ENCODE measurements at places on chromosomes 3 and 15.
A peak's percentile ranks its signal among the peaks of the same experiment; 100 is the strongest.

DNA sequence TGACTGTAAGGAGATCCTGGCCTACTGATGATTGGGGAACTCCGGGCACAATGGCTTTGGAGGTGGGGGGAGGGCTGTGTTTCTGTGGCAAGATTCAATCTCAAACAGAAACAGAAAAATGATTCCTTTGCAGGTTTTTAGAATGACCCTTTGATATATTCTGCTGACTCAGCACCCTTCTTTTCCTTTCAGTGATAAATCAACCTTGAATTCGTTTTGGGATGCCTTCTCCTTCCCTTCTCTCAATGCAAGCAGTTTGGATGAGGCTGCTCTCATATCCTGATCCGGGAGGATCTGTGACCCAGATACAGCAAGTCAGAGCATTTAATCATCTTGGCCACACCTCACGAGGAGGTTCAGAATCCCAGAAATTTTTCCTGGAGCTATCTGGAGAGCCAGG is 156.1 kb upstream of the PRICKLE2 start:
- no peak for DNase-seq

GRCh38 chr15:64324165-64324877 is 31.7 kb downstream of the CSNK1G1 start:
- no peak for DNase-seq

GRCh38 chr3:13484851-13485590 is 4.9 kb downstream of the HDAC11 start:
- DNase-seq = no peak

DNA sequence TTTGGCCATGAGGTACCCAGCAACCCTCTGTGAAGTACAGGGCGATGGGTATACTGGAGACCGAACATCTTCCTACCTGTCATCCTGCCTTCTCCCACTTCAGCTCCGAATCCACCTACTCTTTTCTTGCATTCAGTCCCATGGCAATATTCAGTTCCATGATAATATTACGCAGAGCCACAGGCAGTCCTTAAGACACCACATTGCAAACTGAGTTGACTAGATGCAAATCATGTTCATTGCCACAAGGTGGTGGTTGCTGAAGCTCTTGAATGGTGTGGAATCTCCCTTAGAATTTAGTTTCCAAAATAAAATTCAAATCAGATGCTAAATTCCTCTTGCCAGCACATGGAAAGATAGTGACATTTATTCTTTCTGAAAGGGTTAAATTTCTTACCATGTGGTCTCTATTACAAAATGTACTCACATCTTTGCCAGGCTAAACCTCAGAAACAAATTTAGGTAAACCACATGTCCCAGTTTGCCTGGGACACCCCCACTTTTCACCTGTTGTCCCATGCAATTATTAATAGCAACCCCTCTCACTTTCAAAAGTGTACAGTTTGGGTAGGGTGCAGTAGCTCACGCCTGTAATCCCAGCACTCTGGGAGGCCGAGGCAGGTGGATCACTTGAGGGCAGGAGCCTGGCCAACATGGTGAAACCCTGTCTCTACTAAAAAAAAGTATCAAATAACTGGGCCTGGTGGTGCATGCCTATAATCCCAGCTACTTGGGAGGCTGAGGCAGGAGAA is 1.7 kb upstream of the NME9 start:
- no peak for DNase-seq

DNA sequence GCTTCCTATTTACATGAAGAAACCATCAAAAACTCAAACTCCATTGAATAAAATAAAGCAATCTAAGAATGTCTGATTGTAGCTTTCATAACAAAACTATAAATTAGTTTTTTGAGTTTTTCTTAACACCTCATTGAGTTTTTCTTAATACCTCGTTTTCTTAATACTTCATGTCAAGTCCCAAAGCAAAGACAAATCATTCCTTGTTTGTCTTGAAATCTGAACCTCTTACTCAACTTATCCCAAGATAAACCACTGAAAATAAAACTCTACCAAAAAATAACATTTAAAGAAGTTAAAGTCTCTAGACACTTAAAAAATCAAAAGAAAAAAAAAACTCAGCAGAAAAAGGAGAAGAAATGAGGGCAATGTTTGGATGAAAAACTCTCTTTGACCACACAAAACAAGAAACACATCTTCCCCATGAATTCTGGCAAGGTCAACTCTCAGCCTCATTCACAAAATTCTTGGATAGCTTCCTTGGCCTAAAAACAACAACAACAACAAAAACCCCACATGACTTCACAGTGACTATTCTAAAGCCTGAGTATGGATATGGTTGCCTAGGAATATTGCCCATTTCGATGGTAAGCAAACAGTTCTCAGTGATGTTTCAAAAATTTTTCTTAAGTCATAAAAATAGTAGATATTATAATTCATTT is 38.2 kb downstream of the TMCC1 start:
- DNase-seq = no peak

- DNase-seq = no peak
Observed at GRCh38 chr3:54223063-54223462, 100.7 kb downstream of the CACNA2D3 start.

GRCh38 chr3:143697975-143698374 is 150.3 kb downstream of the SLC9A9 start:
- no peak for DNase-seq

DNA sequence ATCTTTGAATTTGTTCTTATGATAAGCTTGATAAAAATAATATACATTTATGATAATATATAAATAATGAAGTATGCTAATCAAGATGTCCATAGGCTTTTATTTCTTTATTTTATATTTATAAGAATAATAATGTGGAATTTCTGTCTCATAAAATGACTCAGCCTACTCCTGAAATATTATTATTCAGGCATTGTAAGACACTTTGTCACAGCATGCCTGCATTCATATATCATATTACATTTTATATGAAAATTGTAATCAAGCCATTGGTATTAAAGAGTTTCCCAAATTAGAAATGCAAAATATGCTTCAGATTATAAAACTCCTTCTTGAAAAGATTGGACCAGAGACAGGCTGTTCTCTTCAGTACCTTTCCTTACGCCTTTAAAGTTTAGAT is 1303.7 kb upstream of the CADM2 start:
- no peak for DNase-seq

- DNase-seq = peak; percentile 80
Observed at GRCh38 chr15:72685925-72686794, at the start of the genes BBS4 and HIGD2B. BBS4 (plus strand) TSS chr15:72686207; CDS start chr15:72686228, 21 bp downstream. HIGD2B (minus strand) TSS chr15:72686182; CDS start chr15:72676374, 9,808 bp downstream.

DNA sequence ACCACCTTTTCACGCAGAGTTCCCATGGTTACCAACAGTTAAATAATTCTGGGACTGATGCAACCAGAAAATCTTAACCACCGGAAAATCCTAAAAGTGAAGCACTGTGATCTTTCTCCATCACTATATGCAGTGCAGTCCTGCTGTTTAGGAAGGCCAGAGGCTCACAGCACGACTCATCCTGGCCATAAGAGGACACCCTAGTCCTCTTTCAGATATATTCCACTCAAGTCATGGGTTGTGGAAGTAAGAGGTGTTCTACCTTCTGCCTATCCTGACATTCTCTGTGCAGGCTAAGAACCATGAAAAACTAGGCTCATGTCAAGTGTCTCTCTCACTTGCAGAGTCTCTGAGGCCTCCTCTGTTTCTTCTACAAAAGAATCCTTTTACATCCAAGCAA is 67.2 kb downstream of the DHX30 start:
- no peak for DNase-seq

- DNase-seq = no peak
Observed at GRCh38 chr3:175057401-175057800, 198.3 kb downstream of the NAALADL2 start.

- no peak for DNase-seq
Observed at GRCh38 chr15:67030036-67030762, 35.2 kb upstream of the SMAD3 start.

GRCh38 chr15:101504373-101504772 is 14.9 kb upstream of the PCSK6 start:
- DNase-seq = no peak

DNA sequence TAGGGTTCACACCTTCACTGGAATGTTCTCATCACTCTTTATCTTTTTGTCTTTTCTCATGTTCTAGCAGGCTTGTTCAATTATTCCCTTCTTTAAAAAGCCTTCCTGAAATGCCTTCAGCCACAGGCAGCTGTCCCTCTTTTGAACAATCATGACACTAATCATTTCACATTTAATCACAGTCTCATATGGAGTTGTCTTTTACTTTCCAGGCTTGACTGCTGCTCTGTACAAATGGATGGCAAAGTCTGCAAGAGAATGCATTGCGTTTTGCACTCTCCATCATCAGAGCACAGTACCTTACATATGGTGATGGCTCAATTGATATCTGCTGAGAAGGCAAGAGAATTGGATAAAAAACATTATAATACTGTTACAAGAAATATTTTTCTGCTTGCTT is 529.8 kb downstream of the DIPK2A start:
- DNase-seq = no peak

GRCh38 chr15:65062726-65063125 is 5.1 kb downstream of the RASL12 start:
- no peak for DNase-seq

DNA sequence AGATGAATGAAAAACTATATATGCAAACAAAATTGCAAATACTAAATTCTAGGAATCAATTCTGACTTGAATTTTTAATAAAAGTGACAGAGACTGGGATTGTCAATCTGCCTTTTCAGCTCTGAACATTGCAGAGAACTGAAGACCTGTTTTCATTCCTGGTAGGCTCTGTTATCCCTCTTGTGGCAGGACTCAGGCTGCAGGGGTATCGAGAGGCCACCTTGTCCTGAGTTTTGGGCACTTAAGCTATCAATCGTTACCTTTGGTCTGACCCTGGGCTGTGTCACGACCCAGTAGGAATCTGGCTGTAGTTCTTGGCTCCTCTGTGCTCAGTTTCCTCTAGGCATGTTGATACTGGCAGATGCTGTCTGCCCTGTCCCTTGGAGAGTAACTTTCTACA is 238.0 kb downstream of the CACNA2D3 start:
- DNase-seq = no peak

DNA sequence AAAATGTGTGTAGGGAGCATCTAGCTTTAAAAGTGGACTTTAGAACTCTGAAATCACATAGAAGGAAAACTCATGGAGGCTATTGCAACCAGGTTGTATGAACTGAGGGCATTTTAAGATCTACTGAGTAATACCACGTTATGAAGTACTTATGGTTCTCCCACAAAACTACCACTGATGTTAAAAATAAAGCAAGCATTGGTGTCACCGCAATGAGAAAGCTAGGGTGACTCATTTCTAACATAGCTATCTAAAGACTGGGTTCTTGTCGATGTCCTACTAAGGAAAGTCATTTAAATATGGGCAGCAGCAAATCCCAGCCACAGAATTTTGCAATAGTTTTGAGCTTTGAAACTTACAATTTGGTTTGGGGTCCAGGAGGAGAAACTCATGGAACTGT is 584.8 kb downstream of the DIPK2A start:
- no peak for DNase-seq

DNA sequence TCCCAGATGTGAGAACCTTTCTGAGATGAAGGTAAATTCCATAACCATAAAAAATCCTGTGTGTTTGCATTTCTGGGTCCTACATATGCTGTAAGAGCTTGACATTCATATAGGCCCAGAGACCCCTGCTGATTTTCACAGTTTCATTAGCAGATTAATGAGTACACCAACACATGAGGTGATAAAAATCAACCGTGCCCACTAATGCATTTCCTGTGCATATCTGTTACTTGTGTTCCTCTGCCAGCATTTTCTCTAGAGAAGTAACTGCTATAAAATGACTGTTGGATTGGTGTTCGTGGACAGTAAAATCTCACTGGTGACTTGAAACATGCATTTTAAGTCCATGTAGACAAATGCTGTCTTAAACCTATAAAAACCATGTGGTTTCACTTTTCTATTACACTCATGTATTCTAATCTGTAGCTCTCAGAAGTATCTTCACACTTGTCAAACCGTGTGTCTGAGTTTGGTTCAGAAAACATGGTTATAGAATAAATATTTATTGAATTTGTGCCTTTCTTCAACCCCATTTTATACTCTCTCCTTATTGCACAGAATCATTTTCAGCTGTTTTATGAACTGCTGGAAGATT is 14.6 kb downstream of the MAP2K5 start:
- no peak for DNase-seq

- DNase-seq = no peak
Observed at GRCh38 chr3:63064209-63064755, 189.1 kb upstream of the CADPS start.

- DNase-seq = no peak
Observed at GRCh38 chr3:104133630-104134029, 1233.1 kb upstream of the ALCAM start.

DNA sequence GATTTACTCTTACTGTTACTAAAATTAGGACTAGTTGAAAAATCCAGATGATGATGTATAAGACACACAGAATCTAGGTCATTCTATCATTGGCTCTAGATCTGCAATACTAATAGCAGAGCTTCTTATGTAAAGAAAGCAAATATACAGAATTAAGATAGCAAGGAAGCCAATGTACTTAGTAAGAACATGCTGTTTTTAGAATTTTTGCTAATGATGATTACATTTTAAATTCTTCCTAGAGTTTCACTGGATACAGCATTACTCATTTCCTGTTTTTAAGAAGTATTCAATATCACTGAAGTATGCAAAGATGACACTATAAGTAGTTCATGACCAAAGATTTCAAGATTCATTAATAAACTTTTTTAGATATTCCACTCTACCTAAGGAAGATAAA is 60.7 kb downstream of the CFAP20DC start:
- no peak for DNase-seq

GRCh38 chr3:191355406-191355805 is 25.1 kb upstream of the UTS2B start:
- no peak for DNase-seq

DNA sequence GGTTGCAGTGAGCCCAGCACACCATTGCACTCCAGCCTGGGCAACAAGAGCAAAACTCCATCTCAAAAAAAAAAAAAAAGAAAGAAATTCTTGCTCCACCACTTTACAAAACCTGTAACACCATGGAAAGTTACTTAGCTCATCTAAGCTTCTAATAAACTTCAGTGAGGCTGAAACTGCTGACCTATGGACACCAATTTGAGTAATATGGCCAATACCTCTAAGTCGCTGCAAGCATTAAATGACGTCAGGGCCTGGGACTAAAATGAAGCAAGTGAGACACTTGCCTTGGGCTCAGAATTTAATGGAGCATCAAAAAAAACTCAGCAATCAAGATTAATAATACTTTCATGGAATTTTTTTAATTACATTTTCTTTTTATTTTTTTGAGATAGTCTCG is 42.5 kb downstream of the ZMAT3 start:
- DNase-seq = no peak

DNA sequence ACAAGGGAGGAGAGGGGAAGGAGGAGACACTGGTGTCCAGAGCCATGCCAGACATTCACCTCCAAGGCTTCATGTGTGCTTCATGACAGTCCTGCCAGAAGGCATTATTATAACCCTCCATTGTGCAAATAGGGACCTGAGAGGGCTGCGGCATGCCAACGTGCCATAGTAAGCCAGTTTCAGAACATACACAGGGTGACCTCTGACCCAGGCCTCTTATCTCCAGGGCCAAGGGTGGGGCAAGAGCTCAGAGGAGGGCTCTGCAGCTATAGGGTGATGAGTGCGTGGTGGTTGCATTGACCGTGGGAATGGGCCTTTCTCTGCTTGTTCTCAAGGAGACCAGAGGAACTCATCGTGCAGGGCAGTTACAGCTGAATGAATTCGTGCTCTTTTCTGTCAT is 9.7 kb upstream of the ACSBG1 start:
- no peak for DNase-seq
